ENCODE measurements at places on chromosomes 13 and 19.

DNA sequence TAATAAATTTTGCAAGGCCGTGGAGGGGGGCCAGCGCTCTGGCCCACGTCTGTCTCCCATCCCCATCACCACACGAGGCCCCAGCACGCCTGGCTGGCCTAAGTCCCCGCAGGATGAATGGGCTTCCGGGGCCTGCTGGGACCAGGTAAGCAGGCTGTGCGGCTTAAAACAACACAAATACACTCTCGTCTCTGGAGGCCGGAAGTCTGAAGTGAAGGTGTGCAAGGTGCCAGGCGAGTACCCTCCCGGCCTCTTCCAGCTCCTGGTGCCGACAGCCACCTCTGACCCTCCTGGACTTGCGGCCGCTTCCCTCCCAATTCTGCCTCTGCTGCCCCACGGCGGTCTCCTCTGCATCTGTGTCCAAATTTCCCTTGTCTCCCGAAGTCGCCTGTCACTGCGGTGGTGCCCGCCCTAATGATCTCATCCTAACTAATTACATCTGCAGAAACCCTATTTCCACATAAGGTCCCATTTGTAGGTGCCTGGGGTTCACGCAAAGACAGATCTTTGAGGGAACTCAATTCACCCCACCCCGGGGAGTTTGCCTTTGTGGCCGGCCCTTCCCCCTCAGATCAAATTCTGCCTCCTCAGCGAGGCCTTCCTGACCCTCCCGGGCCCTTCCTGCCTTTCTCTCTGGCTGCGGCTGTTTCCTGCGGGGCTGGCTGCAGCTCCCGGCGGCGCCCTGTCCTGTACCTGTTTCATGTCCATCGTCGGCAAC is 8.1 kb upstream of the PTBP1 start:
- no peak for DNase-seq

GRCh38 chr19:42250183-42250665 is 4.7 kb downstream of the ERF start:
- DNase-seq = no peak

DNA sequence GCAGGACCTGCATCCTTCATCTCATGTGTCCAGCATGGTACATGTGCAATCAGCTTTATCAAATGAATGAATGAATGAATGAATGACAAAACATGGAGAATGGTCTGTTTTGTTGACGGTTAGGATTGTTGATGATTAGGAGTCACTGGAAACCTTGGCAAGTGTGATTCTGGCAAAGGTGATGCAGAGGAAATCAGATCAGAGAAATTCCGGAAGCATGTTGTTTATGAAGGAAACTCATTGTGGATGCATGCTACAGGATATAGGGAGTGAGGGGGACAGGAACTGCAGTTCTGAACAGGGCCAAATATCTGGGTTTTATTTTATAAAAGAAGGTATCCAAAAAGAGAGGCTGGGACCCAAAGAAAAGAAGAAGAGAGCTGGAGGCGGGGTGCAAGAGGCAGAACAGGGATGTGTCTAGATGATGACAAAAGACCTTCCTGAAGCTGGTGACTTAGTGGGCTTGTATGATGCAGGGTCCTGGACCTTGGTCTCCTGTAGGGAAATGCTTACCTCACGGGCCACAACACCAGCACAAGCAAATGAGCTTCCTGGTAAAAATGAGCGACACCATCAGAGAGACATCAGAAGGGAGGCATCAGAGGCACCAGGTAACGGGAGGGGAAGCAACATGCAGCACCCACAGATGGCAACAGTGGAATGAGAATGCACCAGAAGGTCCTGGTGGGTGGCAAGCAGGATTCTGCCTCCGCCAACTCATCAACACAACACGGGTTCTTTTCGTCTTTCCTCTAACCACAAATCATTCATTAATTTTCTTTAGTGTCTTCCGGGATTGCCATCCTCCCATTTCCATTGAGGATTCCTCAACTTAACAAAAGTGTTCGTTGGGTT is 159.6 kb downstream of the FOXO1 start:
- no peak for DNase-seq

DNA sequence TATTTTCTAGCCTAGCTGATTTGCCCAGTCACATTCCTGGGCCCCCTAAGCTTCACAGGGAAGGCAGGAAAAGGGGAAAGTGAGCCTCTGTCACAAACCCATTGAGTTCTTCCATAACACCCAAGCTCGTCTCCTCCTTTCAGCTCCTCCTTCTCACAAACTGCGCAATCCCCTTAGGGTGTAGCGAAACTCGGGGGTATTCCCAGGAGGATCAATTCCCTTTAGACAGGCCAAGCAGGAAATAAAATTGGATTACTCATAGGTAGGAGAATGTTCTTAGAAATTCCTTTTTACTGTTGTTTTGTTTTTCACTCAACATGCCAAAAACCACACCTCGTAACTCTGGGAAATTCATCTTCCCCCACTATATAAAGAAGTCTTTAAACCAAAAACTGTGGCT is 139.3 kb downstream of the IRS2 start:
- DNase-seq = no peak

GRCh38 chr13:65834897-65835296 is 1395.2 kb downstream of the PCDH9 start:
- DNase-seq = no peak

DNA sequence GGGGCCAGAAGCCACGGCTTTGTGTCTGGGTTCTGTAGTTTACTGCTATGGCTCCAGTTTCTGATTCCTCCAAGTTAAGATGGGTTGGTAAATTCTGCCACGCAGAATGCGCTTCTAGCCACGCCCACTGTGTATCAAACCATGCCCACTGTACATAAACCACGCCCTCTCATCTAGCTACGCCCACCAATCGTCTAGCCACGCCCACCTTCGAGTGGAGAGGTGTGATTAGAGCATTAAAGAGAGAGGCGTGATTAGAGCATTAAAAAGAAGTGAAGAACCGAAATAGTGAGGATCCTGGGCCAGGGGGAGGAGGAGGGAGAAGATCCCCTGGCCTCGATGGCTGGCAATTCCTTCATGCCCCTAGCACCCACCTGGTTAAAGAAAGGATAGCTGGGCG is 43.7 kb upstream of the ADGRE5 start:
- DNase-seq = no peak

- no peak for DNase-seq
Measured at GRCh38 chr19:38956264-38956663, 19.3 kb downstream of the FBXO17 start.

DNA sequence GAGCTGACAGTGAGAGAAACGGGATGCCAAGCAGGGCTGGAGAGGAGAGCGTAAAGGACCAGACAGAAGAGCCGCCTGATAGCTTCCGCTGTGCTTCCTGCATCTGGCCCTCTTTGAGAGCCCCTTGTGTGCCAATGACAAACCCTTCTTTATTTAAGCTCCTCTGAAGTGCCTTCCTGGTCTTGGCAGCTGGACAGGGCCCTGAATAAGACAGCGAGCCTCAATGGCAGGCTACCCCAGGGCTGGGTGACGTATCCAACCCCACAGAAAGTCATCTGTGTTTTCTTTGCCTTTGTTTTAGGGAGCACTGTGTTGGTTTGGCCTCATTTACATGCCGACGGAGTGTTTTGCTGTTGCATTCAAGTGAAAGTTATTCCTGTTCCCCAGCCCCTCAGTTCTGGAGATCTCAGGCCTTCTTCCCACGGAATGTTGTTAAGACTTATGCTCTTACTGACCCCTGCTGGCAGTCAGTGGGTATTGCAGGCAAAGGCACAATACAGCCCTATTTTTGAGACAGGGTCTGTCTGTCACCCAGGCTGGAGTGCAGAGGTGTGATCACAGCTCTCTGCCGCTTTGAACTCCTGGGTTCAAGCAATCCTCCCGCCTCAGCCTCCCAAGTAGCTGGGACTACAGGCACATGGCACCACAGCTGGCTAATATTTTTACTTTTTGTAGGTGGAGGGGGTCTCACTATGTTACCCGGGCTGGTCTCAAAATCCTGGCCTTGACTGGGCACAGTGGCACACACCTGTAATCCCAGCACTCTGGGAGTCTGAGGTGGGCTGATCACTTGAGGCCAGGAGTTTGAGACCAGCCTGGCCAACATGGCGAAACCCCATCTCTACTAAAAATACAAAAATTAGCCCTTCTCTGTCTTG is 16.8 kb downstream of the CCL25 start:
- no peak for DNase-seq

DNA sequence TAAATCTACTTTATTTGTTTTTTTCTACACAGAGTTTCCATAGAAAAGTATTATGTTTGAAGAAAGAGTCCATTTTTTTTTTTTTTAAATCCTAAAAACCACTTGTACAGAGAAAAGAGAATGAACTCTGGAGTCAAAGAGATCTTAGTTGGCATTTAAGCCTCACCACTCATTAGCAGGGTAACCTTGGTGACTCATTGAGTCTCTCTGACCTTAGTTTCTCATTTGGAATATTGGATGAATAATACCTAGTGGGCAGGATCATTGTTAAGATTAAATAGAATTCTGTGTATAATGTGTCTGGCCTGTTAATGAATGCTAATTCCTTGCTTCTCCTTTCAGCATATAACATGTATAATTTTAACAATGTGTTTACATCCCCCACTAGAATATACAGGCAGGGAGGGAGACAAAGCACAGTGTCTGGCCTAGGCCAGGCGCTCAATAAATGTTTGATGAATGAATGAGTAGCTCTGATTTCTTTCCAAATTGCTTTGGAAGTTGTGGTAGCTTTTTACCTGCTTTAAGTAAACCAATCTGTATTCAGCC is 48.7 kb upstream of the MYCBP2 start:
- DNase-seq = no peak

GRCh38 chr19:4103080-4103433 is 20.9 kb downstream of the MAP2K2 start:
- no peak for DNase-seq

DNA sequence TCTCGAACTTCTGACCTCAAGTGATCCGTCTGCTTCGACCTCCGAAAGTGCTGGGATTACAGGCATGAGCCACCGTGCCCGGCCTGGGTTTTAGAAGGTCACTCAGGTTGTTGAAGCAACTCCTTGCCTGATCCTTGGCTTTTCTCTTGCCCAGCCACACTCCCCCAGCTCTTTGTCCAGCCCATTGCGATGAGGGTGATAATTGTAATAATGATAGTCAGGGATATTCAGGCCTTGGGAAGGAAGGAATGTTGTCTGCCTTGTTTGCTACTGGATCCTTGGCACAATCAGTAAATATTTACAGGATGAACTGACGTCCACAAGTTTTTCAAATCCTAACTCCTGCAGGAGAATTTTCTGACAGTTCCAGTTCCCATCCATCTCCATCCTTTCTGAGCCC is 1.8 kb downstream of the THOP1 start:
- no peak for DNase-seq

GRCh38 chr13:26184791-26185250 is 37.3 kb downstream of the RNF6 start:
- DNase-seq = no peak

- DNase-seq = no peak
Measured at GRCh38 chr19:56108447-56109195, 12.5 kb downstream of the ZNF787 start.

DNA sequence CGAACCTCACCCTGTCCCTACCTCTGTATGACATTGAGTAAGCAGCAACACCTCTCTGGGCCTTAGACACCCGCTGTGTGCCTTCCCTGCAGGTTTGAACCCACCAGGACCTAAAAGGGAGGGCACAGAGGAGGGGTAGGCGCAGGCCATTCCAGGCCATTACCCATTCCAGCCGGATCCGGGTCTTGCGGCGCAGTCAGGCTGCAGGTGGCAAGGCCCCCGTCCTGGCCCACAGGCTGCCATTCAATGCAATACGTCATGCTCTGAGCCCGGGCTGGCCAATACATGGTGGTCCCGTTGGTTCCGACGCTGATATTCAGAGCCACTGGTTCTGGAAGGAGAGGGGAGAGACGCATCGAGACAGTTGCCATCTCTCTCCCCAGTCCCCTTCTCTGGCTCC is 17.4 kb downstream of the IL12RB1 start:
- no peak for DNase-seq

DNA sequence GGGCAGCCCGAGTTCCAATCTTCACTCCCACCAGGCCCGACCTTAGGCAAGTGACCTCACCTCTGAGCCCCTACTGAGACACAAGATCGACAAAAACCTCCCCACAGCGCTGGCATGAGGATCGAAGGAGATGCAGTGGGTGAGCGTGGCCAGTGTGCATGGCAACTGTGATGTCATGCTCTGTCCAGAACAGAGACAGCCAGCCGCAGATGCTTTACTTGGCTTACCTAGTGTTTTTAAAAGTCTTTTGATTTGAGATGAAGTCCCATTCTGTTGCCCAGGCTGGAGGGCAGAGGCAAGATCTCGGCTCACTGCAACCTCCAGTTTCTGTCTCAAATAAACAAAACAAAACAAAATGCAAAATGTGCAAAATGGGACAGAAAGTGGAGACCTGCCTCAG is 47.4 kb upstream of the CCNE1 start:
- no peak for DNase-seq

- DNase-seq = no peak
Measured at GRCh38 chr19:55257461-55258420, 1.1 kb downstream of the PPP6R1 start.

DNA sequence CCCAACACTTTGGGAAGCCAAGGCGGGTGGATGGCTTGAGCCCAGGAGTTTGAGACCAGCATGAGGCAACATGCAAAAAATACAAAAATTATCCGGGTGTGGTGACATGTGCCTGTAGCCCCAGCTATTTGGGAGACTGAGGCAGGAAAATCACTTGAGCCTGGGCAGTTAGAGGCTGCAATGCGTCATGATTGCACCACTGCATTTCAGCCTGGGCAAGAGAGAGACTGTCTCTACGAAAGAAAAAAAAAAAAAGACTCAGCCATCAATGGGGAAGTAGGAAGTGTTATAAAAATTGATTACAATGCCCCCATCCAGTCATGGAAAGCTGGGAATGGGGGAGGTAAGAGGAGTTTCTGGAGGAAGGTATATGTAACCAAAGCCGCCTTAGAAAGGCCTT is 5.4 kb downstream of the TYK2 start:
- DNase-seq = no peak

- no peak for DNase-seq
Measured at GRCh38 chr13:49681842-49682435, 9.3 kb downstream of the EBPL start.

DNA sequence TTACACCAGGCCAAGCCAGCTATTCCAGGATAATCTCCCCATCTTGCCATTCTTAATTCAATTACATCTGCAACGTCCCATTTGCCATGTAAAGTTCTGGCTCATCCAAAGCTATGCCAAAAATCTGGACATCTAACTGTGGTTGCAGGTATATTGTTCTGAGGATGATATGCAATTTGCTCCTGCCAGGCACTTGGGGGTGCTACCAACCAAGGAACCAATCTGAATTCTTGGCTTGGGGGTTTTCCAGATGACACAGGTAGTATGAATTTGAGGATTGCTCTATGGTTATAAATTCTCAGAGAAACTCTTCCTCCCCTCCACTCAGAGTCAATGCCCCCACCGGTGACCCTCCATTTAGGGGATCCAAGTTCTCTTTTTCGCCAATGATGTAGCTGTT is 33.0 kb downstream of the CRYL1 start:
- DNase-seq = no peak

Measured in GOT3 (cell line).